ENCODE measurements at places on chromosomes 6 and 20.

- DNase-seq: no peak
These were observed 1355.1 kb downstream of the HACE1 start for GRCh38 chr6:103504501-103505154.

GRCh38 chr6:100202417-100203194 is 208.6 kb upstream of the MCHR2 start:
- no peak for DNase-seq

DNA sequence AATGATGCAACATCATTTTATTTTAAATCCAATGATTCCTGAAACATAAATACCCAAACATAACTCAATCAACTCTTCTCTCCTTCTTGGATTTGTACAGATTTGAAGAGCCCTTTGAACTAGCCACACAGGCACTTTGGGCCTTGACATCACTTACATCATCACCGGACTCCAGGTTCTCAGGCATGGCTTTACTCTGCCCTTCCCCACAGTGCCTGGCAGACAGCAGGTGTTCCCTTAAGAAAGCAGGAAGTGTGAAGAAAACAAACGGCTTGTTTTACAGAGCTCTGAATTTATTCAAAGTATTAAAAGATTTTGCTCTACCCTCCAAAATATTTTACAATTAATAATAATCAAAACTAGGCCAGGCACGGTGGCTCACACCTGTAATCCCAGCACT is 54.8 kb upstream of the GCM1 start:
- DNase-seq: no peak

- DNase-seq: no peak
These were observed 3.0 kb upstream of the KIF16B start for GRCh38 chr20:16576219-16576618.
